T-helper 17 cell (primary cell): ENCODE measurements at places on chromosomes 11 and 22. TPM values are rescaled to one million over a fixed set of nuclear protein-coding genes. Genes with fewer than 3 reads are reported as not detected.

The MICALL1 gene
- 21.9 TPM for total RNA-seq

- DNase-seq = no peak
- no peaks in the 10 kb centered on the region for H3K4me1 ChIP-seq
- no peak overlapping the region for H3K27ac ChIP-seq
- no peaks in the 10 kb centered on the region for H3K36me3 ChIP-seq
Observed at GRCh38 chr11:21561581-21561980, 631.3 kb upstream of the ANO5 start.

DNA sequence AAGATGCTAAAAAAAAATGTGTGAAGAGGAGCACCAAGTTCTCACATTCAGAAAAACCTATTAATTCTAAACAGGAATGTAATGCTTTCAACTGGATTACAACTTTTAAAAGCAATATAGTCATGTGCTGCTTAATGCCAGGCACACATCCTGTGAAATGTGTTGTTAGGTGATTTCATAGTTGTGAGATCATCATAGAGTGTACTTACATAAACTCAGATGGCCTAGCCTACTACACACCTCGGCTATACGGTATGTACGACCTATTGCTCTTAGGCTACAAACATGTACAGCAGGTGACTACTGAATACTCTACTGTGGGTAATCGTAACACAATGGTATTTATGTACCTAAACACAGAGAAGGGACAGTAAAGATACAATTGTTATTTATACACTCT, 142.3 kb downstream of the RBFOX2 start:
- peaks cover 6% of the 10 kb centered on the region for H3K27me3 ChIP-seq
- H3K36me3 ChIP-seq = no peaks in the 10 kb centered on the region
- DNase-seq = no peak
- H3K4me1 ChIP-seq = peaks cover 19% of the 10 kb centered on the region

The OR4D11 gene
- total RNA-seq = not detected

The C11orf58 gene
- total RNA-seq = 138 TPM

The C11orf87 gene
- total RNA-seq = not detected

DNA sequence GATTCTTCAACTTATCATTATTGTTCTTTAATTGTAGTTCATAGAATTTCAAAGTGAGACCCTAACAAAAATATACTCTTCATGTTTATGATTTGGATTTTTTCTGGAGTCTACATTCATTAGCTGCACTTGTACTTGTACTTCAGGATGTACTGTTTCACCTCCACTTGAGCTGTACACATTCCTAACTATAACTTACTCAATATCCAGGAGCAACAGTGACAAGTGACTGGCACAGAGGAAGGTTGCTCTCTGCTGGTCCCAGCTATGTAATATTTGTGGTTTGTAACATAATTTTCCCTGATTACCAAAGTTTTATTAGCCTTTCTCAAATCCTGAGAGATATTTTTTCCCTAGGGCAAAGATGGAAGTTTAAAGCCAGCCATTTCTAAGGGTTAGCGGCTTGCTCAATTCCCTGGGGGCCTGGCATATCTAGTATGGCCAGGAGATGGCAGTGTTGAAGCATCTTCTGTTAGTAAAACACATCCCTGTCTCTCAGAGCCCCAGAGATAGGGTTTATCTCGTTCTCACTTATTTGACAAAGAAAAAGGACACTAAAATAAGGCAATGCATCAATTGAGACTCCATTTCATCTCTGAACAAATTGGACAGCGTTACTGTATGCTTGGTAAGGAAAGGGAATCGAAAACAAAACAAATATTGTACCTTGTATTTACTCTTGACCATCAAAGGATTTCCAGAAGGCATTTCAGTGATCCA, 14.2 kb downstream of the OR52A5 start:
- no peaks in the 10 kb centered on the region for H3K36me3 ChIP-seq
- no peak overlapping the region for H3K4me3 ChIP-seq
- no peak for DNase-seq
- peaks cover 31% of the 10 kb centered on the region for H3K27me3 ChIP-seq
- peaks cover 2% of the 10 kb centered on the region for H3K4me1 ChIP-seq
- no peak overlapping the region for H3K27ac ChIP-seq

DNA sequence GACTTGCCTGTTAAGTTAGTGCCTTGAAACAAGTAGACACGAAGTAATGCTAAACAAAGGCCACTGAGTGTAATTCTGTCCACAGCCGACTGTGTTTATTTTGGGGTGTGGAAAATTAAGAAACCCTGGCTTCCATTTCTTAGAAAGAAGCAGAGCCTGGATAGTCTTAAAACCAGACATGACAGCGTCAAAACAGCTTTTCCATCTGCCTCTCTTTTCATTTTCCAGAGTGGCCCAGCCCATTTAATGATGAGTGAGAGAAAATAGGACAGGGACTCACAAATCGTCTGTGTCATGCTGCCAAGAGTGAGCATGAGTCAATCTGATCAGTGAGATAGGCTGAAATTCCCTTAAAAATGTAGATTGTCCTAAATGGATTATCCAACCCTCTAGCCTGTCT, 485.9 kb downstream of the JRKL start:
- H3K4me3 ChIP-seq = no peak overlapping the region
- H3K36me3 ChIP-seq = no peaks in the 10 kb centered on the region

DNA sequence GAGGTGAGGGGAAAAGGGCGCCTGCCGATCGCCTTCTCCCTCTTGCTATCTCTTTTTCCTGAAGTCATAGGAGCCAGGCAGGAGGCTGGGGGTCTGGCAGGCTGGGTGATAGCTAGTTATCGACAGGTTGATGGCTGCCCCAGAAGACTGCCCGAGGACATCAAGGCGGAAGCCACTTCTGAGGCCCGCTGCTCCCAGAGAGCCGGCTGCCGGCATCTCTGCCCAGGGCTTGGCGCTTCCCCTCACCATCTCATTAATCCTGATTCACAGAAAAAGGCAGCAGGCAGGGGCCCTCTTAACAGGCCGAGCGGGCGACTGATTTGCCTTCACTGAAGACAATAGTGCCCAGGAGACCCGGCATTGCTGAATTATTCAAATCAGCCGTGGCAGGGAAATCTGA, 124.2 kb downstream of the MIAT start:
- H3K27ac ChIP-seq = no peak overlapping the region
- no peak for DNase-seq

DNA sequence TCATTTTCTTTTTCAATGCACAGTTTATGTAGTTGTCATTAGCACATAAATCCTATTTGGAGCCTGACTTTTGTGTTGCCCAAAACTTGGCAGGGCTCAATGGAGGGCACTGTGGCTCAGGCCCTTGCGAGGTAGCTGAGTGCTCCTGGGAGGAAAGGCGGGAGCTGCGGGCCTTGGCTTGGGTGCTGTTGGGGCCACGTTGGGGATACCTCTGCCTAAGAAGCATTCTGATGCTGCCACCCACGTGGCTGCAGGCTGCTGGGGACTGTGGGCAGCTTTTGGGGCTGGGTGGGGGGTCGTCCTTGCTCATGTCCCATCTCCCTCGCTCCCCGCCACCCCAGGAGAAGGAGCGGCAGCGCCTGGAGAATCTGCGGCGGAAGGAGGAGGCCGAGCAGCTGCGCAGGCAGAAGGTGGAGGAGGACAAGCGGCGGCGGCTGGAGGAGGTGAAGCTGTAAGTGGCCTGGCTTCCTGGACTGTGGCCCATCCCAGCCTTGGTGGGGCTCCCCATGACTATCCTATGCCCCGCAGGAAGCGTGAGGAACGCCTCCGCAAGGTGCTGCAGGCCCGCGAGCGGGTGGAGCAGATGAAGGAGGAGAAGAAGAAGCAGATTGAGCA, 20.9 kb downstream of the INCENP start:
- peaks cover 9% of the 10 kb centered on the region for H3K36me3 ChIP-seq
- no peaks in the 10 kb centered on the region for H3K27me3 ChIP-seq
- H3K4me3 ChIP-seq = no peak overlapping the region
- H3K27ac ChIP-seq = peak overlapping the region; percentile 86
- DNase-seq = no peak

DNA sequence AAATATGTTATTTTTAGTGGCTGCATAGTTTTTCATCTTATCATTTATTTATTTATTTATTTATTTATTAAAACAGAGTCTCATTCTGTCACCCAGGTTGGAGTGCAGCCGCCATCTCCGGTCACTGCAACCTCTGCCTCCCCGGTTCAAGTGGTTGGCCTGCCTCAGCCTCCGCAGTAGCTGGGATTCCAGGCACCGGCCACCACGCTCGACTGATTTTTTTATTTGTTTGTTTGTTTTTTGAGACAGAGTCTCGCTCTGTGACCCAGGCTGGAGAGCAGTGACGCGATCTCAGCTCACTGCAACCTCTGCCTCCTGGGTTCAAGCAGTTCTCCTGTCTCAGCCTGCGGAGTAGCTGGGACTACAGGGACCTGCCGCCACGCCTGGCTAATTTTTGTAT, 262.9 kb upstream of the DDI1 start:
- H3K36me3 ChIP-seq = no peaks in the 10 kb centered on the region
- no peak for DNase-seq
- H3K27me3 ChIP-seq = no peaks in the 10 kb centered on the region
- no peaks in the 10 kb centered on the region for H3K4me1 ChIP-seq
- H3K27ac ChIP-seq = no peak overlapping the region

The TPBGL gene
- 0.42 TPM for total RNA-seq

GRCh38 chr11:121965330-121965729, 150.7 kb downstream of the BLID start:
- DNase-seq = no peak
- H3K36me3 ChIP-seq = no peaks in the 10 kb centered on the region
- H3K27me3 ChIP-seq = peaks cover 20% of the 10 kb centered on the region
- H3K4me1 ChIP-seq = no peaks in the 10 kb centered on the region

The TBX10 gene
- not detected for total RNA-seq

DNA sequence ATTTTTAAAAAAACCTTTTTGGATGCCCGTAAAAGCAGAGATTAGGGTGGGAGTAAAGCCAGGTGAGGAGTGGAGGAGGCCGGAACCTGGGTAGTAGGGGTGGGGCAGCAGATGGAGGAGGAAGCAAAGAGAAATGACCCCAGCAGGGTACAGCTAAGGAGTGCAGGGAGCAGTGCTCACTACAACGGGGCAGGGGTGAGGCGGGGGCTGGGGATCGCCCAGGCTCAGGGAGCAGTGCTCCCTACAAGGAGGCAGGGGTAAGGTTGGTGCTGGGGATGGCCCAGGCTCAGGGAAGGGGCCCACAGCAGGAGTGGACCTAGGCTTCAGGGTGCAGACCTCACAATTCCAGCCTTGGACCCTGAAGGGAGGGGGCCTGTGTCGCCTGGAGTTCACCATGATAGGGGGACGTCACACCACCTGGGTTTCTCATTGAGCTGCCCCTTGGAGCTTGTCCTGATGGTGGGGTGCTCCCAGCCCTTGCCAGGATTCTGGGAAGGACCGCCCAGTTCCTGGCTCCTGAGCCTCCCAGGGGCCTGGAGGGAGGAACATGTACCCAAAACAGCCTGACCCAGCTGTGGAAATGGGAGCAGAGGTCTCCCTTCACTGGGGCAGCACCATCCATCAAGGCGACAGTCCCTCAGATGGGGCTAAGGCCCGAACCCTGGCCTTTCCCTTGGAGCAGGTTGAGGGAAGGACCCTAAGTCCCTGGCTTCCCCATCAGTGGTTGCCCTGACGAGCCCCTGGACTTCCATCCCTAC, 2.9 kb upstream of the PNPLA2 start:
- no peak for DNase-seq
- no peak overlapping the region for H3K4me3 ChIP-seq
- peaks cover 5% of the 10 kb centered on the region for H3K4me1 ChIP-seq
- H3K36me3 ChIP-seq = peaks cover 3% of the 10 kb centered on the region
